ENCODE measurements at places on chromosomes 4 and X.

- no peak for DNase-seq
These were observed 486.0 kb upstream of the CTSO start for GRCh38 chr4:156439576-156440200.

- DNase-seq, result no peak
These were observed 618.8 kb downstream of the GLUD2 start for GRCh38 chrX:121666171-121666570.

- DNase-seq, result no peak
These were observed 108.1 kb upstream of the PABPC4L start for GRCh38 chr4:134309715-134310114.

- no peak for DNase-seq
These were observed 14.7 kb upstream of the SEC24D start for GRCh38 chr4:118850488-118851173.

- DNase-seq, result no peak
These were observed 37.2 kb upstream of the CYP2U1 start for GRCh38 chr4:107894138-107894603.

DNA sequence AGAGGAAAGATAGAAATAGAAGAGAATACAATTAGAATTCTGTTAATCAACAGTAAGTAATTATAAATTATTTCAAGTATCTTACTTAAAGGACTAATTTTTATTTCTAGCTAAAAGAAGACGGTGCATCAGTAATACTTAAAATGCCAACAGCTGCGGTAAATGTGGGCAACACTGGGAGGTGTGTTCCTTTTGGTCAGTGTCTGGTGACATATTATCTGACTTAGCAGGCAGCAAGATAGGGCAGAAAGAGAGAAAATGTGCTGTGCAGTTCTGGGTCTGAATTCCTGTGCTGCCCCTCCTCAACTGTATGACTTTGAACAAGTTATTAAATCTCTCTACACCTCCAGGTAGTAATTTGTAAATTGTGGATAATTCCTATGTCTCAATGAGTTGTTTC is 120.6 kb downstream of the ZNF827 start:
- no peak for DNase-seq

DNA sequence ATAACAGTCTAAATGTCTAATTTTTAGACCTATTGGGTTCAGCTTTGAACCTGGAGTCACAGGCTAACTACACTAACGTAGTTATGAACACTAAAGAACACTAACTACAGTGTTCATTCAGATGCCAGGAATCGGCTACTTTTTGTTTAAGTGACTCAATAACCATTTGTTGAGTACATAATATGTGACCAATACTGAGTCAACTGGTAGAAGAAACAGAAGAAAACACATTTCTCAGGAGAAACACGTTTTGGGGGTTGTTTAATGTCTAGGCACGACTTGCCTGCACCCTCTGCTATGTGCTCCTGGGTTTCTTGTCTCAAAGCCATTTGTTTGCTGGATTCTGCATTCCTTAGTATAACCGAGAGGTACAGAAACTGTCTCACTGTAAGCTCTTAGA is 18.6 kb upstream of the CLNK start:
- no peak for DNase-seq

DNA sequence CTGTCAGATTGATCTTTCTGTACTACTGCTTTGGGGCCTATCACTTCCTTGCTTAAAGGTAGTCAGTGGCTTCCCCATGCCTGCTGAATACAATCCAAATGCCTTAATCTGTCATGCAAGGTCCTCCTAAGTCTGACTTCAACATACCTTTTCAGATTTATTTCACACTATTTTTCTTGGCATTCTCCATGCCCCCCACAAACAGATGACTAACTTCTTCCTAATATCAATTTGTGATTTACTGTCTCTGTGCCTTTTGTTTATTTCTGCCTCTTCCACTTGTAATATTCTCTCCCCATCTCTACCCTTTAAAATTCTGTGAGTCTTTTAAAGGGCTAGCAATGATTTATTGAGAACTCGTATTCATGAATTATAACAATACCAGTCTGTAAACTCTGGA is 41.8 kb downstream of the OCRL start:
- DNase-seq, result no peak

DNA sequence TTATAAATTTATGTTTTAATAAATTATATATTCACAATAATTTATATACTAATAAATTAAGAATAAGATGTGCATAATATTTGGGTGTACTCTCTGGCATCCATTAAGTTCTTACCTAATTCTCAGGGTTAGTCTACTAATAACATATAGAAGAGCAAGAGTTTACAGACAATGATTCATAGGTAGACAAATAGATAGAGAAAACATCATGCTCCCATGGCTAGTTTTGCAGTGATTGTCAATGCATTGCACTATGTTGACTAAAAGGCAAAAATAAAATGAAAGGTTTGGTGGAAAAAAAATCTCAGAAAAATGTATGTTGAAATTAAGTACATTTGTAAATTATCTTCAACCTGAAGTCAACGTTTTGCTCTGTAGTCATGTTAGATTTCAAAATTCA is 606.0 kb downstream of the KCTD8 start:
- no peak for DNase-seq

GRCh38 chr4:169650227-169650936 is 30.0 kb downstream of the CLCN3 start:
- DNase-seq, result no peak

GRCh38 chr4:57114973-57115372 is 4.8 kb upstream of the IGFBP7 start:
- no peak for DNase-seq

GRCh38 chrX:63702556-63702955 is 82.5 kb downstream of the ARHGEF9 start:
- no peak for DNase-seq

DNA sequence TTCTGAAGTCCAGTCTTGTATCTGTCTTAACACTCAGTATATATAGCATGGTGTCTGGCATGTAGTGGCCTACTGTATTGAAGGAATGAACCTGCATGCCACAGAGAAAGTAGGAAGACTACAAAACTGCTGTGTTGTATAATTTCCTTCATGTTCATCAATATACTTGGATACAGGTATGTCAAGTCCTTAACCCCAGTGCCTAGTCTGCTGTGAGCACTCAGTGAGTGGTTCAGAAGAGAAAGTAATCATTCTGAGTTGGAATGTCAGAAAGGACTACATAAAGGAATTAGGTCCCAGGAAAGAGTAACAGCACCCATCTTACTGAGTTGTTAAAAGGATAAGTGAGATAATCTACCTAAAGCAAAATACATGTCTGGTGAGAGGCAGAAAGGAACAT is 32.0 kb downstream of the ABCE1 start:
- DNase-seq, result no peak

DNA sequence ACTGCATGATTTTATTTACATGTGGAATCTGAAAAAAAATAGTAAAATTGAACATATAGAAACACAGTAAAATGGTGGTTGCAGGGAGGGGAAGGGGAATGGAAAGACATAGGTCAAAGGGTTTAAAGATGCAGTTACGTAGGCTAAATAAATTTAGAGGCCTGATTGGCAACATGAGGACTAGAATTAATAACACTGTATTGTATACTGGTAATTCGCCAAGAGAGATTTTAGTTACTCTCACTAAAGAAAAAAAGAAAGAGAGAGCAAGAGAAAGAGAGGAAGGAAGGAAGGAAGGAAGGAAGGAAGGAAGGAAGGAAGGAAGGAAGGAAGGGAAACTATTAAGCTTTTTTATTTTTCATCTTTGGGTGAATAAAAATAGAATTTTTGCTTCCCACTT is 488.1 kb downstream of the PCDH10 start:
- no peak for DNase-seq

- no peak for DNase-seq
These were observed 220.3 kb downstream of the OR13H1 start for GRCh38 chrX:131764216-131764615.

DNA sequence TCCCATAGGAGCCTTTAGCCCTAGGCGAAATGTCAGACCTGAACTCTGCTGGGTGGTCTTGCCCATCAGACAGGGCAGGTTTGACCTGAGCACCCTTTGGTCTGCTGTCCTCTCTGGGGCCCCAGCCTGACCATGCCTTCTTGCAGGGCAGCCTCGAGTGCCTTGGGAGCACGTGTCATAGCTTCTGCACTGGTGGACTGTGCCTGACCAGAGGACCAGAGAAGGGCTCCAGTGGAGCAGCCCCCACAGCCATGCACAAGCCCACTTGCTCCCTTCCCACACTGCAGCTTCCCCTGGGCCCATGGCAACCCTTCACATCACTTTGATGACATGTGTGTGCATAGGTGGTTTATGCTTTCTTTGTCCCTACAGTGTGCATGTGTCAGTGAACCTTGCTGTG is 394.0 kb downstream of the TEX13C start:
- DNase-seq, result no peak

DNA sequence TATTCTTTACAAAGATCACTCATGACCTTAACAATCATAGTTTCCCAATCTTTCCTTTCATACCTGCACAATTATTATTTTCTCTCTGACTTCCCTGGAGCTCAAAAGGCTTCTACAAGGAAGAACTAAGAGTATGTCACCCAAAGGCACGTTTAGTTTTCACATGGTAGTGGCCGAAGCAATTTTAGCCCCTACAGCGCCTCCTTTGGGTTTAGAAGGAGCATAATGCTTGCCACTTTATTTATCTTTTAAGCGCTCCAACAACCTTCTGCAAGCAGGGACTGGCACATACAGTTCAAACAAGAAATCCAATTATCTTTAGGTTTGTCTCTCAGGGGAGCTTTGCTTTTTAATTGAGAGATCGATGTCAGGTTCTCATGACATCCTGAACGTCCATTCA is 42.0 kb upstream of the IGSF1 start:
- no peak for DNase-seq

- DNase-seq, result no peak
These were observed 26.8 kb upstream of the TMEM184C start for GRCh38 chr4:147590249-147590920.

- no peak for DNase-seq
These were observed 133.0 kb downstream of the RAPGEF2 start for GRCh38 chr4:159235779-159236368.

DNA sequence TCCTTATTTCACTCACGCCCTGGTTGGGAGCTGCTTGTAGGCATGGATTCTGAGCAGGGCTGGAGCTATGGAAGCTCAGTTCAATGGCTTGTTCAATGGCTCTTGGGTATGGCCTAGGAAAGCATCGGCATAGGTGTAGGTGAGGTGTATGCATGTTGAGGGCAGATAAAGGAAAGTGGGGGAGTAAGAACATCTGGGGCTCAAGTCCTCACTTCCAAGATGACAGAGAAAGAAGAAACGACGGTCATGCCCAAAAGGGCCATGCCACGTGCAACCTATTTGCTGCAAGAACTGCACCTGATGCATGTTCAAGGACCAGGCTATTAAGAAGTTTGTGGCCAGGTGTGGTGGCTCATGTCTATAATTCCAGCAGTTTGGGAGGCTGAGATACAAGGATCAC is 23.4 kb downstream of the SCD5 start:
- no peak for DNase-seq
